ENCODE measurements at places on chromosomes 6 and 20.

DNA sequence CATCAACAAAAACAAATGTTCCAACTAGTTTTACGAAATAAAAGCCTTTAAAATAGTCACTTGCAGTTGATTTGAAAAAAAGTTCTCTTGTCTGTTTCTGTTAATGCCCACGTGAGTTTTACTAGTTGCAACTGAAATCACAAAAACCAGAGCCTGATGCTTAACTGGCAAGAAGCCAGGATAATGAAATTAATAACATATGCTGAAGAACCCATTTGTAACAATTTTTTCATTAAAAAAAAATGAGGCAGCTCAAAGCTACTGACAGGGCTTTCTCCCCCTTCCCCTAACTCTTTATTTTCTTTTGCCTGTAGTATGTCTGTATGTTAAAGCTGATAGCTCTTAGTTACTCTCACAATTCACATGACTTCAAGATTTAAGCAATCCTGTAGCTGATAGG lies 132.7 kb upstream of the EYA4 start:
- no peak for DNase-seq

- no peak for DNase-seq
Measured at GRCh38 chr6:157542414-157543160, 161.6 kb downstream of the ZDHHC14 start.

DNA sequence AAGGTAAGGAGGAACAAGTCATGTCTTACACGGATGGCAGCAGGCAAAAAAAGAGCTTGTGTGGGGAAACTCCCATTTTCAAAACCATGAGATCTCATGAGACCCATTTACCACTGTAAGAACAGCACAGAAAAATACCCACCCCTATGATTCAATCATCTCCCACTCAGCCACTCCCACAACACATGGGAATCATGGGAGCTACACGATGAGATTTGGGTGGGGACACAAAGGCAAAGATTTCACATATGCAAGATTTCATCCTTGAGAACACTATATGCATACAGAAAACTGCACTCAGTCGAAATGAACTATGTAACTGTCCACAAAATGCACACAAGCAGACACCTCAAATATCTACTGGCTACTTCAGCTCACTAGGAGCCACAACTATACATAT lies 480.6 kb upstream of the BTBD3 start:
- DNase-seq: no peak

DNA sequence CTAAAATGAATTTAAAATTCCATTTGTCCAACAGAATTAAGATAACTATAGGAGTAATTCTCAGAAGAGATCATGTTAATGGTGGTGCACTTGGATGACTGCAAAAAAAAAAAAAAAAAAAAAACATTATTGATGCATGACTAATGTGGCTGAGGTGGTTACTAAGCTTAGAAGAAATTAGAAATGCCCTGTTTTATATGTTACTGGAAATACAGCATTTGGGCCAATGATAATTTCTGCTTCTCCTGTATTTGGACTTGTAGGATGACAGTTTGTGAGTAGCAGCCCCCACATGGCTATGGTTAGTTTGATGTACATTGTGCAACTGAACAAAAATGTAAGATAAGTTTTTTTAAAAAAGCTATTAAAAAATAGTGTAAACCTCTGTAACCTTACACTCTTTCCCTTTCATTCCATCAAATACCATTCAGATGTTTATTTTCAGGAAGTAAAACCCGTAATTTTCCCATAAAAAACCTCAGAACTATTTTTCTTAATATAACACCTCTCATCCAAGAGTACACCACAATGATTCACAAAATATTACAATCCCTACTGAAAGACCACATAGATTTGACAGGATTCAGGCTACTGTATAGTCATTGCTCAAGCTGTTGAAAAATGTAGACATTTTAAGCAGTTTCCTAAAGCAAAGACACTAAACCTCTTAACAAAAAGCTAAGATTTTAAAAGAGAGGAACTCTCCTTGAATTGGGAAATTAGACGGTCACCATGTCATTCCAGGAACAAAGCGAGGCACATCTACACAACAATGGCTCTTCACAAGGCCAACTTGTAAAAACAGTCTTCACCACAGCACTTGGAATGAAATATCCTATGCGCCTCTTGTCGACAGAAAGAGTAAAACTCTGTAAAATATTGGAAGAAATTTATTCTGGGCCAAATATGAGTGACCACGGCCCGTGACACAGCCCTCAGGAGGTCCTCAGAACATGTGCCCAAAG lies 83.0 kb downstream of the WDR27 start:
- no peak for DNase-seq

DNA sequence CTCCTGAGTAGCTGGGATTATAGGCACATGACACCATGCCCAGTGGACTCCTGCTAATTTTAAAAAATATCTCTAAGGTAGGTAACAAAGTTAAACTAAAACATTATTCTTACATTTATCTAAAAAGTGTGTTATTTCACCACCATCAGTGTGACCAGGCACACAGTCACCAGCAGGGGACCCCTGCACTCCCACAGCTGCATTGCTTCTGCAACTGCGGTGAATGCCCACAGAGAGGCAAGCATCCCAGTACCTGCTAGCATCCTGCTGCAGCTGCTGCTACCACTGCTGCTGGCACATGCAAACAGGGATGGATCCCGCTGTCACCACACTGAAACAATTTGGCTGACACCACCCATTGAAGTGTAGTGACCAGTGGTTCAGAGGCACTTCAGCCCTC lies 21.9 kb upstream of the EPB41L2 start:
- DNase-seq: no peak

DNA sequence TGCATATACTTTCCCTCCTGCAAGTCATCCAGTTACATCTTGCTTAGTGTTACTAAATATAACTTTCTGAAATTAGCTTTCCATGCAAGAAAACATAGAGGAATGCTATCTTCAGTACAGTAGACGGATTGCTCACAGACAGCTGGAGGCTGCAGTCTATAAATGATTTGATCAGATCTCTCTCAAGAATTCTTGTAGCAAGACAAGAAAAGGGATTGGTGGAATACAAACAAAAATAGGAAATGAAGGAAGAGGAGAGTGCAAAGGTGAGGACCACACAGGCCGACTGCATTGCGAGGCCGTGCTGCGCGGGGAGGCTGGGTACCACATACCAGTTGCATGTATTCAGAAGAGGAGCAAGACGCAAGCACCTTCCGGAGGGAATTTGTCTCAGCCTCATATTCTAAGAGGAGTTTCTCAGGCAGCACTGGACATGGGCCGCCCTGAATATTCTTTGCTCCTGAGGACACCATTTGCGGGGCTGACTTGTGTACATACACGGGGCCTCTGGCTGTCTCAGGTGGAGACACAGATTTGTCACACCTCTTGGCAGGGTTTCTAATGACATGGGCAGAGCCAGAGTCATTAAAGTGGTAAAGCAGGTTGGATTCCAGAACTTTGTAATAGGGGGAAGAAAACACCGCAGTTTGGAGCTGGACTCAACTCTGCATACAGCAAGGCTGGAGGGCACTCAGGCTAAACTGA lies 22.7 kb upstream of the KIF25 start:
- no peak for DNase-seq

GRCh38 chr20:19767070-19767469 lies 9.0 kb downstream of the RIN2 start:
- DNase-seq: no peak

DNA sequence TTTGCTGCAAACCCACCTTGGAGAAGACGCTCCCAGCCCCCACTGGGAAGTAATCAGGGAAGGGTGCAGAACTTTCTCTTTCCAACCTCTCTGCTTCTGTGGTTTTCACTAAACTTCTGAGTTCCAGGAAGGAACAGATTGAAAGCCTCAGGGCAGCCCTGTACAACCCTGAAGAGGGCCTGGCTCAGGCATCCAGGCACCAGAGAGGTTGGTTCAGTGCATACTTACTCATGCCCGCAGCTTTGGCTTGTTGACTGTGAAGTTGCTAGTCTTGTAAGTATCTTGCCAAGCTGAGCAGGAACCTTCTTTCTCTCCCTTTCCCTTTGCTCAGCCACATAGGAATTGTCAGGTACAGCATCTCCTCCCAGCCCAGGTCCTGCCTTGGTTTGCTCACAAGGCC lies 272.2 kb upstream of the FOXQ1 start:
- DNase-seq: no peak

- no peak for DNase-seq
Measured at GRCh38 chr6:37058084-37058586, 52.7 kb downstream of the FGD2 start.

DNA sequence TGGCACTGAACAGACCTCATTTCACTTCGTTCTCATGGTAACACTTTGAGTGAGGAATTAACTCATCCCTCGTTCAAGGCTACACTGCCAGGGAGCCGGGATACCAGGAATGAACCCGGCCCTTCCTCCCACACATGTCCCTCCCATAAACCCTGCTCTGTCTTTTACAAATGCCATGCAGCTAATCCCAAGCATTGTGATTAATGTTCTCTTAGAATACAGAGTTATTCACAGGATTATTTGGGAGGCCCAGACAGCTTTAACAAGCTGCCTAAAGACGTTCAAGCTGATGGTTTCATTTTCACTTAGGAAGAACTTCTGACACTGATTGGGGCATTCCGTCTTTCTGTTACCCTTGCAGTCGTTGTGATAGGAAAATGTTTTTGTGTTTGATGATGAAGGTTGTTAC lies 42.5 kb upstream of the CD83 start:
- no peak for DNase-seq

GRCh38 chr6:124254941-124255685 lies 451.4 kb downstream of the NKAIN2 start:
- DNase-seq: no peak

GRCh38 chr20:53129563-53129962 lies 157.4 kb downstream of the TSHZ2 start:
- no peak for DNase-seq

DNA sequence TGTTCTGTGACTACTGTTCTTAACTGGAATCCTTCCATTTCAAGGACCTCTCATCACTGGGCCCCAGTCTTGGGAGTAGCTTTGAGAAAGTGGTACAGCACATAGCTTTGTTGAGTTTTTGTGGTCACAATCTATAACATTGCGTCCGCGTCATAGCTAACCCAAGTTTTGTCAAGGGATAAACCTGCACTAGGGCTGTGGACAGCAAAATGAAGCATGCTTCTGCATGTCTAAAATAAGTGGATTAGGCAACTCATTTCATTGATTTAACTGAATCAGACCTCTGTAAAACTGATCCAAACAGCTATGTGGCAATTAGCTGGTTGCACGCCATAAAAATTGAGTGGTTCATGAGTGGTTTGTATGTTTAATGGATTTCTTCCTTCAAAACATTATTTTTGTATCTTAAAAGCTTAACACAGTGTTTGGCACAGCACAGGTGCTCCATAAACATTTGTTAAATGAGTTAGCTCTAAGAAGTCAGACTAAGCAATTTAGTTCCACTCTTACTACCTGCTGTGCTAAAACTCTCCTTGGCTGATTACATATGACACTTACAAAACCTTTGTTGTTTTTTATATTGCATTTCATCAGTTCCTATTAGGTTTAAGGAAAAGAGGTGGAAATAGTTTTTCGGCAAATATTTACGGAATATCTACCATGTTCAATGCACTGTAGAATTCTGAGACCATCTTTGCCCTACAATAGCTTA lies 160.3 kb upstream of the ATXN1 start:
- no peak for DNase-seq

DNA sequence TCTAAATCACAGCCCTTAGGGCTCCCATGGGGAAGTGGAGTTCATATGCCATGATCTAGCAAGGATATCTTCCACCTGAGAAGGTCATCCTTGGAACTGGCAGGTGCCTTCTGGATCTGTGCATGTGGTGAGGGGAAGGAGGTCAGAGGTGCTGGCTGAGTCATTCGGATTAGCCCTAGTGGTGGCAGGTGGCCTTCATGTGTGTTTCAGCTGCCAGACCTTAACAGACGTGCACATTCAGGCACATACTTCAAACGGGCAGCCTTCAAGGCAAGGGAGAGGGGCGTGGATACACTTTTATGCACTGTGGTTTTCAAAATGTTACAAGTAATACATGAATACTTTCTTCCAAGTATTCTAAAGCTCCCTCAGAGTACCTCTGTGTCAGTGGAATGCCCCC lies 51.2 kb downstream of the BMP6 start:
- DNase-seq: no peak

GRCh38 chr6:143279385-143279784 lies 171.1 kb downstream of the ADAT2 start:
- DNase-seq: no peak

- no peak for DNase-seq
Measured at GRCh38 chr20:14883324-14883723, 545.9 kb upstream of the FLRT3 start.

GRCh38 chr20:57748601-57749130 lies 38.9 kb upstream of the PMEPA1 start:
- peak; percentile 38 for DNase-seq

GRCh38 chr20:58078741-58079522 lies 149.5 kb downstream of the ANKRD60 start:
- no peak for DNase-seq

DNA sequence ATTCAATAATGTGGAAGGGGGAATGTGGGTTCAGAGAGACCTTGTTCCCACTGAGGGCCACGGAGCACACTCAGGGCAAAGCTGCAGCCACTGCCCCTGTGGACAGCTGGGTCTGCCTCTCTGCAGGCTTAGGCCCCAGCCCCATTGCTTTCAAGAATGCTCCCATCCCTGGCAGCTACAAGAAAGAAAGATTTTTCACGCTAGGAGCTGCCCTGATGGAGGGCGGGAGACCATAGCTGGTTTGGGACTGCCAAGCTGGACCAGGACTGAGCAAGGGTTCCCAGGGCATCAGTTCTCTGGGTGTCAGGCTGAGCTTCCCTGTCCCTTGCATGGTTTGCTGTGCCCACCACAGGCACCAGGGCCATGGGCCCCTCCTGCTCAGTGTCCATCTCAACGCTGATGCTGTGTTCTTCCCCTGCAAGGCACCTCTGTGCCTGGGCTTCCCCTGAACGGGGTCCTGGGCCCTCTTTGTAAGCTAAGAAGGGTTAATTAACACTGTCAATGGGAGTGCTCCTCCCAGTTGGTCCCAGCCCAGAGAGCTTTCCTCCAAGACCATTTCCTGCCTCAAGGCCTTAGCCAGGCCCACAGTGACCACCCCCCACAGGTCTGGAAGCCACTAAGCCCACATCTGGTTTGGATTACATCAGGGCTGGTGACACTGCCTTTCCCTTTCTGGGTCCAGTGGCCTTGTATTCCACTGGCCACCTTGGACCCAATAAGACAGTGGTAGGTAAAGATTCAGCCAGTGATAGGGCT lies 8.4 kb downstream of the FOXS1 start:
- DNase-seq: no peak

DNA sequence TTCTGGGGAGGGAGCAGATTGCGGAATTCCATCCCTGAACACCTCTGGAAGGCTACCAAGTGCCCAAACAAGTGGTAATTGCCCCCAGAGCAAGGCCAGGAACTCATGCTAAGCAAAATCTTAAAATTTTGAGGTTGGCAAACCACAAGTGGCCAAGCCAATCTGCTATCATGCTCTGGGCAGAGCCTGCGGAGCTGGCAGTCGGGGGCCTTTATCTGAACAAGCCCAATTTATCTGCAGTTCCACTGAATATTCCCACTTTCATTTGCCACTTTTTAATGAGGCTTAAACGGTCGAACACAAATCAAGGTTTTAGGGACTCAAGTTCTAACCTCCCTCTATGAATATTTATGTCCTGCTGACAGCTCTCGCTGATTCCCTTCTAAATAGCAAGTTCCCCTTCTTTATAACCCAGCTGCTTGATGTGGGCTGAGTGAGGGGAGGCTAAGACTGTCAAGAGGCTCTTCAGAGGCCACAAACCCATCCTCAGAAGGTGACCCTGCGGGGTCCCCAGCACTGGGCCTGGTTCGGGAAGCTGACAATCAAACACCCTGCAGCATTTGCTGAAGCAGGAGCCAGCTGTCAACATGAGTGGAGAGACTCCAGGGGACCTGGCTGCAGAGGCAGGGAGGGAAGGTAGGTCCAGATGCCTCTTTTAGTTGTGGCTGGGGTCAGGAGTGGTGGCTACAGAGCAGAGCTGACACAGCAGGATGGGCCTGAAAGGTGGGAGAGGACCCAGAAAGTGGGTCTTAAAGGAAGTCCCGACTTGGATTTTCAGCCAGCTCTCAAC lies 11.9 kb downstream of the CCDC167 start:
- DNase-seq: no peak
